ENCODE measurements at places on chromosomes 11 and 22.

GRCh38 chr11:11391169-11391568 is 38.1 kb upstream of the CSNK2A3 start:
- no peak for DNase-seq

DNA sequence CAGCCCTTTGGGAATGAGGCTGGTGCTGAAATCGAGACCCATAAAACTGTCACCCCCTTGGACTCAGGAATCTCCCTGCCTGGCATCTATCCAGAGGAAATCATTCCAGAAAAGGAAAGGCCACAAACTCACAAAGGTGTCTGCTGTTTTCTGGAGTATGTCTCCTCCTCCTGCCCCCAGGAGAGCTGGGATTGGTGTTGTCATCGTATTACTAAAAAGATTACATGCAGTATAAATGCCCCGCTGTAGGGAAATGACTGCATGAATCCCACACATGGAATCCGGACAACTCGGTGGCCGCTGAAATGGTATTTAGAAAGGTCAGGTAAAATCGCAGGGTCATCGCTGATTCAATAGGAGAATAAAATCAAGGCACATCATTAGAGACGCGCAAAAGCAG is 18.9 kb upstream of the RFPL3 start:
- DNase-seq, result no peak

DNA sequence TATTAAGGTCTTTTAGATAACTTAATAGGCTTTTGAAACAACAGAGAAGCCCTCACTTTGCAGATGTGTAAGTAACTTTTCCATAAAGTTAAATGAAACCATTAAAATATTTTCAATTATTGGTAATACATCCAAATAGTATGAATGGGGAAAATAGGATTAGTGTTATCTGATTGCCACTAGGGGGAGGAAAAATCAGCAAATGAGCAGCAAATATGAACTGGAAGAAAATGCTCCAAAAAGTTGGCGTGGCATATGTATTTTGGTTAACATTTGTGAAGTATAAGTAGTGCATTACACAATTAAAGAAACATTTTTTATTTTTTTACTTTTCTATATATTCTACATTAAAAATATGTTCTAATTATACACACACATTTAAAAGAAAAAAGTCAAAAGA is 259.8 kb upstream of the ANO5 start:
- DNase-seq, result no peak

DNA sequence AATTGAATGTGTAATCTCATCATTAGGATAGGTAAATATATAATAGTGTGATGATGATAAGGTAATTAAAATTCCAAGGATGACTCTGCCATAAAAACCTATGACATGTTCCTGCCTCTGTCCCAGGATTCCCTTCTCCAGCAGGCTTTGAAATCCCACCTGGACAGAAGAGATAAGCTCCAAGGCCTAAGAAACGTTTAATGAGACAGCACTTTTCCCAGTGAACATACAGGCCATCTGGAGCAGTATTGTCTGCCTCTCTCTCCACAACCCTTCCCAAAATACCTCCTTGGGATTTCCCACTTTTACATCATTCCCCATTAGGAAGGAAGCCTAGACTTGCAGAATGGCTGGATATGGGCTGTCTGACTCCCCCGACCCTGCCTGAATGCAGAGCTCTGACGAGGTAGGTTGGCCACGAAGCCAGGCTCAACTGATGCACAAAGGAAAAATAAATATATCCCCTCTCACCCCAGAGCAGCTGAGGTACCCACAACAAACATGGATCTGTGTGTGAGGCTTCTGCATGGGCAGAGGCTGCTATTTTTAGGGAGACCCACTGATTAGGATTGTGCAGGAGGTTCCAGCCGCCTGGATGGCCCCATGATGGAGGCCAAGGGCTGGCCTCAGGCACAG is 71.0 kb downstream of the TMPRSS5 start:
- DNase-seq, result no peak

GRCh38 chr22:50678651-50679521 is 6.3 kb downstream of the SHANK3 start:
- no peak for DNase-seq

DNA sequence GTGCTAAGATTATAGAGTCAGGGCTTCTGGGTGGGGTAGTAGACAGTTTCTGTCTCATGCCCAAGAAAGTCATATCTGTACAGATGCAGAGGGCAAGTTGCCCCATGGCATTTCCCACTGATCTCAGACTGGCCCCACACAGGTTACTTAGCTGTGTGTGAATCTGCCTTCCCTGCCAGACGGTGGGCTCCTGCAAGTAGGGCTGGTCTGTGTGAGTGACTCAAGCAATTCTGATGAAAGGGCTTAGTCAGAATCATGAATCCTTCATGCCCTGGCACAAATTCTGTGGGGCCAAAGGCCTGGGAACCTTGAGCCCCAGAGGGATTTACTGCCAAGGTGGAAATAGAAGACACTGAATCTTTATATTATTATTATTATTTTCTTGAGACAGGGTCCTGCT is 30.4 kb downstream of the USH1C start:
- DNase-seq, result no peak

DNA sequence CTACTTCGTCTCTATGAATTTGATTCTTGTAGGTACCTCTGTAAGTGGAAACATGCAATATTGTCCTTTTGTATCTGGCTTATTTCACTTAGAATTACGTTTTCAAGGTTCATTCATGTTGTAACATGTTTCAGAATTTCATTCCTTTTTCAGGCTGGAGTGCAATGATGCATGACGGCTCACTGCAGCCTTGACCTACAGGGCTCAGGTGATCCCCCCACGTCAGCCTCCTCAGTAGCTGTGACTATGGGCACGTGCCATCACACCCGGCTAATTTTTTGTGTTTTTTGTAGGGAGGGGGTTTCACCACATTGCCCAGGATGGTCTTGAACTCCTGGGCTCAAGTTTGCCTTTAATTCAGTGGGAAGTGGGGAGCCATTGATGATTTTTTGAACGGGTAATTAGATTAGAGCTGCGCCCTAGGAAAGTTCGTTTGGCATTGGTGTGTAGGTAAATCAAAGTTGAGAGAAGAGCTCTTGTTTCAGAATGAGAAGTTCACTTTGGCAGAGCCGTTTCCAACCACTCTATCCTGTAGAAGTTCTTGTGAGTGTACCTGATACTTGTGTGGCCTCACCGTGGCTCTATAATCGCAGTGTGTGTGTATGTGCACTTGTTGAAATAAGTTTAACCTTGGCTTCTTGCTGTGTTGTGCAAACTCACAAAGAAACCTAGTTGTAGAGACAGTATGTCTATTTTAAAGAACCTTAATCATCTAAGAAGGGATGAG is 115.9 kb downstream of the NAV2 start:
- no peak for DNase-seq

DNA sequence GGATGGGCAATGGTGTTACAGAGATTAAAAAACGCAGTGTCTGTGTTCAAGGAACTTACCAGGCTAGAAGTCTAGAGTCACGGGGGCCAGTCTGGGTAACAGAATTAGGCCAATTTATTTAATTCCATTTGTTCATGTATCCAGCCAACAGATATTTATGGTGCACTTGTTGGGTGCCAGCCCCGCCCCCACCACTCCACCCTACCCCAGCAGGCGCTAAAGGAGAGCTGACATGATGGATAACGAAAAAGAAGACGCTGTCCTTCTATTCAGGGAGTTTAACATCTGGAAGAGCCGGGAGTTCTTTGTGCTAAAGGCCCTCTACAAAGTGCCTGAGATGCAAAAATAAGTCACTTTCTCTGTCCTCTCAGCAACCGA is 1.1 kb upstream of the BMAL1 start:
- no peak for DNase-seq
